ENCODE measurements at places on chromosomes 4 and X. TPM values are rescaled to one million over a fixed set of nuclear protein-coding genes. Genes with fewer than 3 reads are reported as not detected.

The RPA4 gene
- 1.9 TPM for total RNA-seq

The RAB41 gene
- total RNA-seq = not detected

The ARHGEF6 gene
- 2.0 TPM for total RNA-seq

The SEPSECS gene
- total RNA-seq = 5.7 TPM

The EDA2R gene
- total RNA-seq = 1.3 TPM

The ADGRG4 gene
- not detected for total RNA-seq

The FAAH2 gene
- 0.14 TPM for total RNA-seq

The FDCSP gene
- not detected for total RNA-seq

The CHIC2 gene
- total RNA-seq = 89.0 TPM

The L1CAM gene
- 18.2 TPM for total RNA-seq

The ODAM gene
- total RNA-seq = not detected

The VCX gene
- total RNA-seq = not detected

The SEL1L3 gene
- total RNA-seq = 32.2 TPM

The HMGB3 gene
- 7.0 TPM for total RNA-seq

The HDX gene
- total RNA-seq = 0.66 TPM

The SEC31A gene
- total RNA-seq = 403 TPM

The AMER1 gene
- total RNA-seq = 2.3 TPM

The TEX13B gene
- total RNA-seq = not detected

The PHKA1 gene
- total RNA-seq = 9.3 TPM

The KLHL4 gene
- 4.8 TPM for total RNA-seq

The SHROOM2 gene
- 6.7 TPM for total RNA-seq

The NLGN4X gene
- total RNA-seq = 5.3 TPM

The JCHAIN gene
- total RNA-seq = 2.6 TPM

The IL3RA gene
- total RNA-seq = not detected

The ETDB gene
- not detected for total RNA-seq

The GABRG1 gene
- total RNA-seq = not detected

The BTC gene
- not detected for total RNA-seq

The TCP11X2 gene
- not detected for total RNA-seq

The SSX2 gene
- total RNA-seq = not detected

The FAM241A gene
- total RNA-seq = 0.88 TPM

The DCHS2 gene
- not detected for total RNA-seq

The LCORL gene
- total RNA-seq = 14.2 TPM
